Cerebellar cortex (tissue), 1 donor: ENCODE measurements at places on chromosomes 6 and 20.

GRCh38 chr6:81755551-81755950 lies 3.1 kb upstream of the TENT5A start:
- no peak for DNase-seq

DNA sequence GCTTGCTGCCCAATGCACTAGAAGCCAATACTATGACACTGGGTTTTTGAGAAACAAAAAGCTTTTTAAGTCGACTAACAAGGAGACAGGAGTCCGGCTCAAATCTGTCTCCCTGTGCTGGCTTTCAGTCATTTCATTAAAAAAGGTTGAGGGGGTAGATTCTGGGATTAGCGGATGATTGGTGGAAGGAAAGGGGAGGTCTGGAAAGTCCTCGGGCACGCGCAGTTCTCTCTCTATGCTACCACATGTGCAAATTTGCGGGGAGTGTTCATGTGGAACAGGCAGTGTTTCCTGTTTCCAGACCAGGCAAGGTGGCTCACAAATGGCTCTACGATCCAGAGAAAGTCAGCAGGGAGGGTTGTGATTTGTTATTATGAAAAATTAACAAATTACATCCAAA lies 89.1 kb upstream of the TOX2 start:
- no peak for DNase-seq

- DNase-seq: peak; percentile 99
Measured at GRCh38 chr6:116229287-116229913, 24.5 kb downstream of the TSPYL4 start.

DNA sequence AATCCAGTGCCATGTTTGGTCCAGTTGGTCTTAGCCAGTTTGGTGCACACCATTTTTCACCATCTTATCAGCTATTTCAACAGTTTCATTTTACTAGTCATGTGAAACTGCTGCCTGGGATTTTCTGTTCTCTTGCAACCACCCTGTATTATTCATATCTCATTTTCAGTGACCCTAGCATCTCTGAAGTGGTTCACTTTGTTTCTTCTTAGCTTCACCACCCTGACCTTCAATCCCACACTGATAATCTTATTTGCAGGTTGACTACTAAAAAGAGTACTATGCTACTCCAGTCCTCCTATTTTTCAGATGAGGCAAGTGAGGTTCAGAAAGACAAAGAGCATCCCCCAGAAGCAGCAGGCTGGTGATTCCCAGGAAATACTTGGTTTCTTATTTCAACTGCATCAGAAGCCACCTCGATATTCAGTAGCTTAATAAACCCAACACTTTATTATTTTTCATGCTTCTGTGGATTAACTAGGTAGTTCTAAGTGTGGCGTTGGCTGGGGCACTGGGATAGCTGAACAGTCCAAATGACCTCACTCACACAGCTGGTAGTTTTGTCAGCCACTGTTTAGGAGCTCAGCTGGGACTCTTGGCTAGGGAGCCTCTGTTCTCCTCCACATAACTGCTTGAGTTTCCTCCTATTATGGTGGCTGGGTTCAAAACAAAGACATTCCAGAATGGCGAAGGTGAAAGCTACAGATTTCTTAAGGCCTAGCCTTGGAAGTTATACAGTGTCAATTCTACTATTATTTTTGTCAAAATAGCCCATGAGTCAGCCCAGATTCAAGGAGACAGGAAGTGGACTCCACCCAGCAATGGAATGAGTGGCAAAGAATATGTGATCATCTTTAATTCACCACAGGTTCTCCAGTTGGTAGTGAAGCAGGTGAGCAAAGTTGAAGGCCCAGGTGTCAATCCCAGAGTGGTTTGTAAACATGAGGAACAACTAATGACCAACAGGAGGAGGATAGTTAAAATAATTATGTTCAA lies 40.6 kb downstream of the BPIFB4 start:
- DNase-seq: no peak

GRCh38 chr6:120604510-120604909 lies 729.8 kb downstream of the TBC1D32 start:
- DNase-seq: no peak

- no peak for DNase-seq
Measured at GRCh38 chr6:111759331-111759835, 113.9 kb downstream of the FYN start.

GRCh38 chr6:39945626-39946025 lies 11.4 kb upstream of the MOCS1 start:
- no peak for DNase-seq

- no peak for DNase-seq
Measured at GRCh38 chr20:45842169-45842812, 8.7 kb downstream of the SNX21 start.

- DNase-seq: no peak
Measured at GRCh38 chr6:75065523-75065922, 140.3 kb downstream of the COL12A1 start.

DNA sequence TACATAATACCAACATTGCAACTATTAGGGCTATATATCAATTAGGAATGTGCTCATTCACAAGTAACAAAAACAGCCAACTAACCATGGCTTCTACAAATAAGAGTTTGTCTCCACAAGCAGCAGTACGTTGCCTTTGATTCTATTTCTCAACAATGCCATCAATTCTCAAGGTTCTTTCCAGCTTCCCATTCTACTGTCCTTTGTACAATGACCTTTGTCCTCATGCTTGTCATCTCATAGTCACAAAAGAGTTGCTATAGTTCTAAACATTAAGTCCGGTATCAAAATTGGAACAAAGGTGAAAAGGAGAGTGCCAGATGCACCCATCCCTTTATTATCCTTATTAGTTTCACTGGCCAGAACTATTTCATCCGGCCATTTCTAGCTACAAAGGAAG lies 30.8 kb upstream of the IRAK1BP1 start:
- DNase-seq: no peak

GRCh38 chr6:118645395-118645794 lies 6.0 kb downstream of the CEP85L start:
- DNase-seq: no peak

DNA sequence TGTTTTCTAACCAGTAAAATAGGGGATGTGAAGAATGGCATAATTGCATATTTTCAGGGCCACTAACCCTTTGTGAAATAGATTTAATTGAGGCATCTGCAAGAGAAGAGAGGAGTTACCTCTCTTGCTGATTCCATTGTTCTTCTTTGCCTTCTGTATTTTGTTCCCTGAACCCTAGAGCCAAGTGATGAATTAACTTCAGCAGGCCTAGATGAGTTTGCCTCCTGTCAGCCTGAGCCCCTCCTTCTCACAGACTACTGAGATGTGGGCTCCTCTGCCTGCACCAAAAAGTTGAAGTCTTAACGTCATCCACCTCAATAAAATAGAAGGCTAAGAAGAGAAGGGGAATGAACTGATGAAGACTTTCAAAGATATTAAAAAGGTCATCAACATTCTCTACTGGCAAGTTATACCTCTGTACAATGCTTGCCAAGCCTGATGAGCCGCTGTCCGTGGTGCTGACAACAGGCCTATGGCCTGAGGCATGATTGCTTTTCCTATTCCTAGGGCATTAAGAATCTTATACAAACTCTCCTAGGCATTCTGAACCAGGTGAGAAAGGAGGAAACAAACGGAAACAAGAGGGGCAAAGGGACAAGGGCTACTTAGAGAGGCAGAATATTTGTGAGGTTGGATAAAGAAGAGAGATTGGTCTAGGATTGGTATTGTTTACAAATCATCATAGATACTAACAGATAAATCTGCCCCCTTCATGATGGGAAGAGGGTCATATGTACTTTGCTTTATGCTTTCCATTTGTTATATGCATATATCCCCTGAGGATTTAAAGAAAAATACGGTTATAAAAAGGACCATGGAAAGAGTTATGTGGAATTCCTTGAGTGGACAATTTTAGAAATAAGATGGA lies 46.8 kb downstream of the CD24 start:
- no peak for DNase-seq

GRCh38 chr6:38367231-38367630 lies 272.5 kb downstream of the BTBD9 start:
- no peak for DNase-seq

DNA sequence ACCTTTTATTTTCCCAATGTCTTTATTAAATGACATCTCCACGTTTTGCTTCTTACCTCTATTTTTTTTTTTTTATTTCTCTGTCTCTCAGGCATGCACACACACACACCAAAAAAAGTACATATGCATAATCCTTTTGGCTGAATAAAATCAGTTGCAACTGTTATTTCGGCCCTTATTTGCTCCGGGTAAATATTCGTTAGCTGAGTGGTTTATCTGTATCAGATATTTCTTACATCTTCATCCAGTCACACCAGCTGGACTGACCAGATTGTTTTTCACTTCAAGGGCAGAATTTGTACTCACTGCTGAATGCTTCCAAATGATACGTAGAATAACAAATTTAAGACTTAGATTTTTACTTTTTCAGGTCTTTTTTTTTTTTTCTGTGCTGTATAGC lies 45.5 kb downstream of the PTPN1 start:
- no peak for DNase-seq

DNA sequence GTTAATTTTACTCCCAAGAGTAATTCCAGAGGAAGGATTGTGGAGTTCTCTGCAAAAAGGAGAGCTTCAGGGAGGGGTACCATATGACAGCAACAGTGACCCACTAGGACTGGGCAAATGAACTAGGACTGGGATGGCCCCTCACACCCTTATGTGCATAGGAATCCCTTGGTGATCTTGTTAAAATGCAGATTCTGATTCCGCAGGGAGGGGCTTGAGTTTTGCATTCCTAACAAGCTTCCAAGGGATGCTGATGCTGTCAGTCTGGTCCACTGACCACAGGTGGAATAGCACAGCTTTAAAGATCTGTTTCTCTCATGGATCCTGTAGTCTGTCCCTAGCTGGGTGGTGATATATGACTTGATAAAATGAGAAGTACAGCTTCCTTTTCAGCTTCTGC lies 6.3 kb upstream of the FOXA2 start:
- DNase-seq: no peak

- peak; percentile 15 for DNase-seq
Measured at GRCh38 chr6:99350573-99350972, 1.1 kb upstream of the FAXC start.

DNA sequence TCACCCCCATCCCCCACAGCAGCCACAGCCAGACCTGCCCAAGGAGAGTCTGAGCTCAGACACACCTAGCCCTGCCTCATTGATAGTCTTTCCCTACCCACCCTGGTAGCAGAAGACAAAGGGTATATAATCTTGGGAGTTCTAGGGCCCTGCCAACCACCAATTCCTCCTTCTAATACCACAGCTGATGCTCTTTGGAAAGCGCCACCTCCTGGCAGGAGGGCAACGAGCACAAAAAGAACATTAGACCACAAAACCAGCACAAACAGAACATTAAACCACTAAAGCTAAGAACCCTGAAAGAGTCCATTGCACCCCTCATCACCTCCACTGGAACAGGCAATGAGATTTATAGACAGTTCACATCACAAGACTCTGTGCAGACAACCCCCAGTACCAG lies 195.8 kb upstream of the FUT9 start:
- no peak for DNase-seq

GRCh38 chr6:134647861-134648260 lies 302.0 kb downstream of the ALDH8A1 start:
- DNase-seq: no peak

GRCh38 chr6:35071347-35071994 lies 69.7 kb downstream of the TCP11 start:
- DNase-seq: no peak

- no peak for DNase-seq
Measured at GRCh38 chr6:165566088-165566828, 96.8 kb downstream of the PDE10A start.

DNA sequence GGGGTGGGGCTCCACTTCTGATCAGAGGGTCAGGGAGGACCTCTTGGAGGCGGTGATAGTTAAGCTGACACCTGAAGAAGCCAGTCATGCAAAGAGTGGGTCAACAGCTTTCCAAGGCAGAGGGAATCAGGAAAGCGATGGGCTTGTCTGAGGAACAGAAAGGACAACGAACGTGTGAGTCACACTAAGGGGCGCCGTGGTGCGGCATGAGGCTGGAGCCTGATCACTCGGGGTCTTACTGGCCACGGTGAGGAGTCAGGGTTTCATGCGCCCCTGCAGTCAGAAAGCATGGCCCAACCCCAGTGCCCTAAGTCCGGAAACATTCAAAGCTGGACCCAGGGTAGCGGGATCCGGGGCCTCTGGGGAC lies 50.6 kb upstream of the SLC32A1 start:
- no peak for DNase-seq

- DNase-seq: no peak
Measured at GRCh38 chr6:117265410-117266256, at the start of gene VGLL2. TSS of gene VGLL2 (plus strand) at chr6:117265558. CDS start at chr6:117265764, 206 bp downstream.

DNA sequence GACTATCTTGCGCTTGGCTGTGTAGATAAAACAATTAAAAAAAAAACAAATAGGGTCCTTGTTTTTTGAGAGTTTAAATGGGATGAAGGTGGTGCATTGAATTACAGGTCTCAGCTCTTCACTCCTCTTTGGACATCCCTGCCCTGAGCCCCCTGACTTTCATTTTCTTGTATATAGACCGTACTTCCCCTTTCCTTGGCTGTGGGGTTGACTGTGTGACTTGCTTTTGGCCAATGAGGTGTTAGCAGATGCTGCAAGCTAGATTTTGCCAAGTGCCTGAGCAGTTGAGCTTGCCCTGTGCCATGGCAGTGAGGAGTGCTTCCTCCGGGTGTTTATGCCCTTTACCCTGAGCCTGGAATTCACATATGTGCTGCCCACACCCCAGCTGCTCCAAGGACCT lies 386.1 kb upstream of the ZFP64 start:
- DNase-seq: no peak

DNA sequence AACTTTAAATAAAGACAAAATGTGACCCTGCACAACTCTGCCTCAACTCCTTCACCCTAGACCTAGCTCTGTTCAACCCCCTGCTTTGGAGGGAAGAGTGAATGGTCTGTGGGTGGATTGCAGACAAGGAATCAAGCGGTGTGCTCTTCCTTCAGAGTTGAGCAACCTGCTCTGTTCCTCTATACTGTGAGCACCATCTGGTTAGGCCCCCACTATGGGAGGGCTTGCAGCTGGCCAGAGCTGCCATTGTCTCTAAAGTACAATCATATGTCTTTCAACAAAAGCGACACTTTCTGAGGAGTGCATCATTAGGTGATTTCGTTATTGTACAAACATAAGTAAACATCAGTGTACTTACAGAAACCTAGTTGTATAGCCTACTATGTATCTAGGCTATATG lies 406.1 kb upstream of the MARCKS start:
- no peak for DNase-seq

GRCh38 chr6:134419716-134420115 lies 101.8 kb upstream of the SGK1 start:
- DNase-seq: no peak

GRCh38 chr20:17524560-17524959 lies 6.6 kb downstream of the BFSP1 start:
- no peak for DNase-seq

GRCh38 chr20:2626853-2627541 lies 25.4 kb upstream of the NOP56 start:
- no peak for DNase-seq

- no peak for DNase-seq
Measured at GRCh38 chr6:75543311-75543710, 49.7 kb upstream of the FILIP1 start.

GRCh38 chr6:166286839-166287271 lies 21.3 kb downstream of the PRR18 start:
- no peak for DNase-seq

GRCh38 chr6:150086026-150086425 lies 17.1 kb upstream of the ULBP3 start:
- peak; percentile 65 for DNase-seq
